ENCODE measurements at places on chromosomes 7 and 10.
A peak's percentile ranks its signal among the peaks of the same experiment; 100 is the strongest.

GRCh38 chr7:130822642-130823041 lies 88.6 kb upstream of the KLF14 start:
- DNase-seq, result no peak

- no peak for DNase-seq
These were observed 370.7 kb downstream of the PPP1R3A start for GRCh38 chr7:113548137-113548536.

DNA sequence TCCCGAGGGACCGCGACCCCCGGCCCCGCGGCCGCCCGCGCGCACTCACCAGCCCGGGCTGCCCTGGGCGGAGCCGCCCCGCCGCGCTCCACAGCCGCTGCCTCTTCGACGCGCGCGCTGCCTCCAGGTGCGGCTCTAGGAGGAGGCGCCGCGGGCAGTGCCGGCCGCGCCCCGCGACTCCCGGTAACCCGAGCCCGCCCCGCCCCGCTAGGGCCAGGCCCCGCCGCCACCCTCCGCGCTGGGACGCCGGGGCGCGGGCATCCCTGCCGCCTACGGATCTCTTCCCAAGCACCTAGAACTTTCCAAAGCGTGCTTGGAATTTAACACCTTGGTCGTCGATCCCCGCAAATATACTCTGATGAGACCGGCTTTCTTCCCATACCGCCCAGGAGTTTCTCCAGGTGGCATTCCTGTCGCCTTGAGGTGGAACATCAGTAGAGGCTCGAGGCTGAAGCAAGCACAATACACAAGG lies at the start of gene SLC26A5:
Gene SLC26A5, minus strand, starts transcription at position 159 of the 472 bp plus-strand sequence. CDS start 24,693 bp downstream, outside the sequence.
- DNase-seq, result peak; percentile 4

- no peak for DNase-seq
These were observed 153.4 kb downstream of the SORCS1 start for GRCh38 chr10:107011105-107011504.

GRCh38 chr10:76917071-76917470 lies 720.5 kb downstream of the KCNMA1 start:
- no peak for DNase-seq

DNA sequence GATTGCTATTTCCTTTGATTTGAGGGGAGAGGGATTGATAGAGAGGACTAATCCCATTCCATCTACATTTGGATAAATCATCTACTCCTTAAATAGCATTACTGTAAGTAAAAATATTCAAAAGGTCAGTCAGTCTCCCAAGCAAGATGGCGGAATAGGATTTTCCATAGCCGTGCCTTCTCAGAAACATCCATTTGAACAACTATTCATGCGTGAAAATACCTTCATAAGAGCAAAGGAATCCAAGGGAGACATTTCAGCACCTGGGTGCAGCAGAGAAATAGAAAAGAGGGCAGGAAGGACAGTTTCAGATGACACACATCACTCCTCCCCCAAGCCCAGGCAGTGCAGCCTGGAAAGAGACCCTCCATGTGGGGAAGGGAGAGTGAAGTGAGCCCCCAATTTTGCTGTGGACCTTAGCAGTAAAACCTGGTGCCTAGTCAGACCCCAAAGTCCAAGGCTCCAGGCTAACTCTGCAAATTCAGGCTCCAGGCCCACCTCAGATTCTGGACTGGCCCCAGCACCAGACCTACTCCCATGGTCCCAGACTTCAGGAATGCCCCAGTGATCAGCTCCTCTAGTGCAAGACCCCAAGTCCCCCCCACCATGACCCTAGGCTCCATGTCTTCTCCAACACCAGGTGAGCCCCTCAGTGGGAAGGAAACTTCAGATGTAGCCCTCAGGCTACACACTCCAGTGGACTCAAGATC lies 104.3 kb upstream of the LANCL2 start:
- DNase-seq, result no peak

GRCh38 chr7:39509912-39510311 lies 56.3 kb upstream of the YAE1 start:
- no peak for DNase-seq

GRCh38 chr10:63365976-63366765 lies 99.6 kb downstream of the JMJD1C start:
- no peak for DNase-seq
